Naive thymus-derived CD4-positive, alpha-beta T cell (primary cell): ENCODE measurements at places on chromosomes 16 and 17. TPM values are rescaled to one million over a fixed set of nuclear protein-coding genes. Genes with fewer than 3 reads are reported as not detected.

NPIPA2 gene
- total RNA-seq = 9.0 TPM

DNA sequence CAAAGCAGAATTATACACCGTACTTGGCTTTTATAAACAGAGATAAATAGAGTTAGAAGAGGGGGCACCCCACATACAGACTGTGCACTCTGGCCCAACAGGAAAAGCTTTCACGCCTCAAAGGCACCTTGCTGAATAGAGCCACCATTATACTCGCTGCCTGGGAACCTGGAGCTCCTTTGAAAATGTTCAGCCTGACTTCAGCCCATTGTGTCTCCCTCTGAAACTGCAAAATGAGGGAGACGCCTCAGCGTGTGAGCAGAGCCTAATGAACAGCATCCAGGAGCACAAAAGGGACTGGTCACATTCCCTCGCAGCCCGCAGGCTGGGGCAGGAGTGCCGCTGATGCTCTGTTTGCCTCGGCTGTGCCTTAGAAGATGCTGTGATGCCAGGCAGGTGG is 46.3 kb downstream of the ABCC12 start:
- H3K4me1 ChIP-seq = no peaks in the 10 kb centered on the region
- DNase-seq = no peak
- no peaks in the 10 kb centered on the region for H3K36me3 ChIP-seq
- no peak overlapping the region for H3K4me3 ChIP-seq

DNA sequence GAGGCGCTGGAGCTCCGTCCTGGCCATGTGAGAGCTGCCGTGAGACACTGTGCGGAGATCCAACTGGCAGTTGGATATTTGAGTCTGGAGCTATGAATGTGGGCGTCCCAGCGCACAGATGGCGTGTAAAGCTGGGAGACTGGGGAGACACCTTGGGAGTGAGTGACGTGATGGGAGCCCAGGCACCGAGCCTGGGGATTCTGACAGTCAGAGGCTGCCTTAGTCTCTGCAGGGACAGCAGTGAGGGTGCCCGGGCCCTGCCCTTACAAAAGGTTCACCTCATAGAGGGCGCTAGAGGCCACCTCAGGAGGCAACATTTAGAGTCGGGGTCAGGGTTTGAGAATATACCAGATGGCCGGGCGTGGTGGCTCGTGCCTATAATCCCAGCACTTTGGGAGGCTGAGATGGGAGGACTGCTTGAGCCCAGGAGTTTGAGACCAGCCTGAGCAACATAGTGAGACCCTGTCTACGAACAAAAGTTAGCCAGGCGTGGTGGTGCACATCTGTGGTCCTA is 194.1 kb upstream of the GSE1 start:
- H3K4me3 ChIP-seq = no peak overlapping the region
- H3K4me1 ChIP-seq = no peaks in the 10 kb centered on the region
- DNase-seq = no peak
- H3K36me3 ChIP-seq = no peaks in the 10 kb centered on the region
- H3K27me3 ChIP-seq = no peaks in the 10 kb centered on the region

- H3K4me3 ChIP-seq = peak overlapping the region; percentile 24
- no peaks in the 10 kb centered on the region for H3K36me3 ChIP-seq
- DNase-seq = no peak
- peaks cover 14% of the 10 kb centered on the region for H3K4me1 ChIP-seq
- no peak overlapping the region for H3K27ac ChIP-seq
- H3K27me3 ChIP-seq = no peaks in the 10 kb centered on the region
Observed at GRCh38 chr17:3762922-3763776, 37.8 kb downstream of the ITGAE start.

RND2 gene
- total RNA-seq = 0.08 TPM

DNA sequence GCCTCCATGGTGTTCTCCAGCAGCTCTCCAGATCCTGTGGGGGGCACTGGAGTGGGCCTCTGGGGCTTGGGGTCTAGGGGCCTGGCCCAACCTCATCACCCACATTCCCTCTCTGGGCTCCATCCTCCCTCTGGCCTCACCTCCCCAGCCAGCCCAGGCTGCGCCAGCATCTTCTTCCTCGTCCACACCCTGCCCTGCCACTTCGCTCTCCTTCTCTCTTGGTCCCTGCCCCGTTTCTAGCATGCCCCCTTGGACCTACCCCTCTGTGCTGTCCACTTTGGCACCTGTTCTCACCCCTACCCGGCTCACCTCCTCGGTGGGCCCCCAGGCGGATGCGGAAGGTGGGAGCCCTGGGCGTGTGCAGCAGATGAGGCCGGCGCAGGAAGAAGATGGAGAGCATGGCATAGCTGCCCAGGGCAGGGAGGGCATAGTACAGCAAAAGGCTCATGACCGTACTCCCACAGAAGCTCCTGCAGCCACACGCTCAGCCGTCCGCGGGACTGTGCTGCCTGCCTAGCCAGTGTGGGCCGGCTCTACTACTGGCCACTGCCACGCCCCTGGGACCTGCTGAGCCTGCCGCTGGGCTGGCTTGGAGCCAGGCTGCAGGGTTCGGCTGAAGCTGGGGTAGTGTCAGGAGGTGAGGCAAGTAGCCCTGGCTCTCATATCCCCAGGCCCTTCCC is at the start of gene GDPD3:
Gene GDPD3, minus strand, starts transcription at position 507 of the 680 bp plus-strand sequence. Its CDS starts 59 bp downstream, at position 448.
- H3K4me3 ChIP-seq = no peak within 1 kb of the TSS
- DNase-seq = no peak
- H3K4me1 ChIP-seq = no peaks in the 10 kb centered on the region
- H3K27ac ChIP-seq = no peak within 1 kb of the TSS
- H3K36me3 ChIP-seq = no peaks in the 10 kb centered on the region

HIC1 gene
- 123 and 128 TPM in 2 replicates for total RNA-seq

GRCh38 chr16:24125214-24125613 is 130.9 kb upstream of the CACNG3 start:
- H3K36me3 ChIP-seq = no peaks in the 10 kb centered on the region
- no peak for DNase-seq
- H3K27me3 ChIP-seq = no peaks in the 10 kb centered on the region

GRCh38 chr17:62405451-62405850 is 18.2 kb upstream of the METTL2A start:
- H3K36me3 ChIP-seq = no peaks in the 10 kb centered on the region
- H3K27ac ChIP-seq = no peak overlapping the region
- no peaks in the 10 kb centered on the region for H3K4me1 ChIP-seq
- peaks cover 4% of the 10 kb centered on the region for H3K27me3 ChIP-seq
- DNase-seq = no peak
- no peak overlapping the region for H3K4me3 ChIP-seq

PABPN1L gene
- total RNA-seq = not detected in 2 replicates

DNA sequence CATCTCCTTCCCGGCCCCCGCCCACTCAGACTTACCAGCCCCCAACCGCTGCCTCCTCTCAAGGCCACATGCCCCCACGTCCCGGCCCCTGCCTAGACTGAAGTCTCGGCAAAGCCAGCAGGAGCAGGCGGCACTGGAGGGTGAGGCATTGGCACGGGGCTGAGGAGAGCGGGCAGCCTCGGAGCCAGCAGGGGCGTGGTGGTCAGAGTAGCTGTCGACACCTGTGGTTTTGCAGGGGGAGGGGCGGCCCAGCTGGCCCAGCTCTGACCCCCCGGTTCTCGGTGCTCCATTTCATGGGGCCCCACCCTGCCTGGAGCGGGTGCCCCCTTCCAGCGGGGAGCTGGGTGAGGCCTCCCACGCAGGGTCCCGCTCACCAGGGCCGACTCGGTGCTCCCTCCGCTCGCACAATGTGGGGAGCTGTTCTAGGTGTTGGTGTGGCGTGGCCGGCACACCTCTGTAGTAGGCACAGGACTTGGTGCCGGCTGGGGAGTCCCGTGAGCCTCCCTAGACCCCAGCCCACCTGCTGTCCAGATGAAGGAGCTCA is 4.7 kb downstream of the CDH15 start:
- H3K27ac ChIP-seq = no peak overlapping the region
- H3K4me3 ChIP-seq = no peak overlapping the region
- no peaks in the 10 kb centered on the region for H3K36me3 ChIP-seq
- H3K27me3 ChIP-seq = no peaks in the 10 kb centered on the region

DNA sequence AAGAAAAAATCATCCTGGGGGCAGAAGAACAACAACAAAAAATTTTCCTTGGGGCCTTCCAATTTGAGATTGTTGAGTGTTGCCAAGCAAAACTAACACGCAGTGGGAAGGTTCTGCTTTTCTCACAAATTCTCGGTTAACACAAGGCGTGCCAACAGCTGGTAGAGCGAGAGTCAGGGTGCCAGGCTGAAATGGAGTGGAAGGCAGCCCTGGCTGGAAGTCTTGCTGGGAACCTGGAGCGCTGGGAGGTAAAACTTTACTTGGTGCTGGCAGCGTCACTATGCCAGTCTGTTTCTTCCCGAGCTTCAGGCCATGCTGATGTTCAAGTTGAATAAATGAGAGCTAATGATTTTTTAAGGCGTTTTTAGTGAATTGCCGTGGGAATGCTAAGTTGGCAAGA is 189.4 kb downstream of the WWOX start:
- no peak overlapping the region for H3K27ac ChIP-seq
- no peak overlapping the region for H3K4me3 ChIP-seq
- no peaks in the 10 kb centered on the region for H3K27me3 ChIP-seq
- DNase-seq = no peak
- no peaks in the 10 kb centered on the region for H3K36me3 ChIP-seq
- no peaks in the 10 kb centered on the region for H3K4me1 ChIP-seq

PERCC1 gene
- 0.77 TPM for total RNA-seq

GRCh38 chr17:54063639-54064038 is 240.9 kb downstream of the KIF2B start:
- no peak overlapping the region for H3K27ac ChIP-seq
- no peaks in the 10 kb centered on the region for H3K27me3 ChIP-seq
- no peak for DNase-seq
- no peaks in the 10 kb centered on the region for H3K4me1 ChIP-seq
- no peak overlapping the region for H3K4me3 ChIP-seq

IL21R gene
- total RNA-seq = 24.6 TPM

CCL17 gene
- not detected for total RNA-seq

DNA sequence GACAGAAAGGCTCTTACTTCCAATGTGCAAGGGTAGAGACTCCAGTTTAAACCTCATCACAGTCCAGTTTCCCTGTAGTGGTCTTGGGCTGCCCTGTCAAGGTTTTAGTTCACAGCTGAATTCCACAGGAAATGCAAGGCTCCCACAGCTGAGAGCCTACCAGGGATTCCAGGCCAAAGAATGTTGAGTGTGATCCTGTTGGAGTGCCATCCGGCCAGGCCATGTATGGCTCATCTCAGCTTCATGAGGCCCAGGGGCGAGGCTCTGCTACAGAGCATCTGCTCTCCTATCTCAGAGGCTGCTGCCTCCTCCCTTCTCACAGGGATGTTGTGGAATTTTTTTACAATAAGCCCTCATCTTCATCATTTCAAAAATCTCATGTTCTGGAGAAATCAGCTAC is 239.8 kb upstream of the CCL2 start:
- no peaks in the 10 kb centered on the region for H3K4me1 ChIP-seq
- H3K27me3 ChIP-seq = no peaks in the 10 kb centered on the region
- H3K27ac ChIP-seq = no peak overlapping the region

ADAD2 gene
- total RNA-seq = 0.16 TPM

DNA sequence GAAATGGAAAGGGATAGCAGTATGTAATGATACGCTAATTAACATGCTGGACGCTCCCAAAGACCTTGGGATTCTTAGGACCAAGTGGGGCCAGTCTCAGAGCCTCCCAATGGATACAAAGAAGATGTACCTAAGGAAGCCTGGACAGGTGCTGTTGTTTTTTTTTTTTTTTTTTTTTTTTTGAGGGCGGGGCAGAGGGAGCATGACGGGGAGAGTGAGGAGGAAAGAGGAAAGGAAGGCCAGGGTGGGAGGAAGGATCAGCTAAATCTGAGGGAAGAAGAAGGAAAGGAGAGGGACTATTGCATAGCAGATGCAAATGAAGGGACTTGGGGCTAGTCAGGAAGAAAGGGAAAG is 2.5 kb downstream of the VAMP2 start:
- H3K4me1 ChIP-seq = peaks cover 55% of the 10 kb centered on the region
- H3K27me3 ChIP-seq = peaks cover 3% of the 10 kb centered on the region
- no peak overlapping the region for H3K4me3 ChIP-seq
- H3K36me3 ChIP-seq = peaks cover 8% of the 10 kb centered on the region
- DNase-seq = no peak

DNA sequence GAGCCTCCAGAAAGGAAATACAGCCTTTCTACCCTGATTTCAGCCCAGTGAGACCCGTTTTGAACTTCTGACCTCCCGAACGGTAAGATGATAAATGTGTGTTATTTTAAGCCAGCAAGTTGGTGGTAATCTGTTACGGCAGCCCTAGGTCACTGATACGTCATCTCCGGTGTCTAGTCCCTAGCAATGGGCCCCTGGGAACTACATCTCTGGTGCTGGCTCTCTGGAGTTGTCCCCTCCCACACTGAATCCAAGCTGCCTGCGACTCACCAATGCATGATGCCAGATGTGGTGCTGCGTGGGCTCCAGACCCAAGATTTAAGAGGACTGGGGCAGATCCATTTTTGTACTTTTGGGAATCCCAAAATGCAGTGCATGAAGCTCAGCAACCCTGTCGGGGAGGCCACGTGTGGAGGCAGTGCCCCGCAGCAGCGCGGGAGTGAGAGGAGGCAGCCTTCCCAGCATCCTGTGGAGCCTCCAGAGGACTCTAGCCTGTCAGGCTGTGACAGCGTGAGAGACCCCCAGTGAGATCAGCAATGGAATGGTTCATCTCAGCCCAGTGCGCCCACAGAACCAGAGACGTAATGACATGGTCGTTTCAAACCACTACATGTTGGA is 43.6 kb upstream of the USP7 start:
- H3K27me3 ChIP-seq = no peaks in the 10 kb centered on the region
- no peak for DNase-seq
- no peak overlapping the region for H3K4me3 ChIP-seq
- H3K36me3 ChIP-seq = no peaks in the 10 kb centered on the region
- H3K27ac ChIP-seq = no peak overlapping the region

GRCh38 chr17:57670769-57671569 is 74.1 kb downstream of the CCDC182 start:
- H3K27ac ChIP-seq = no peak overlapping the region
- peaks cover 16% of the 10 kb centered on the region for H3K36me3 ChIP-seq
- DNase-seq = no peak
- H3K4me3 ChIP-seq = no peak overlapping the region
- H3K4me1 ChIP-seq = peaks cover 6% of the 10 kb centered on the region

DNA sequence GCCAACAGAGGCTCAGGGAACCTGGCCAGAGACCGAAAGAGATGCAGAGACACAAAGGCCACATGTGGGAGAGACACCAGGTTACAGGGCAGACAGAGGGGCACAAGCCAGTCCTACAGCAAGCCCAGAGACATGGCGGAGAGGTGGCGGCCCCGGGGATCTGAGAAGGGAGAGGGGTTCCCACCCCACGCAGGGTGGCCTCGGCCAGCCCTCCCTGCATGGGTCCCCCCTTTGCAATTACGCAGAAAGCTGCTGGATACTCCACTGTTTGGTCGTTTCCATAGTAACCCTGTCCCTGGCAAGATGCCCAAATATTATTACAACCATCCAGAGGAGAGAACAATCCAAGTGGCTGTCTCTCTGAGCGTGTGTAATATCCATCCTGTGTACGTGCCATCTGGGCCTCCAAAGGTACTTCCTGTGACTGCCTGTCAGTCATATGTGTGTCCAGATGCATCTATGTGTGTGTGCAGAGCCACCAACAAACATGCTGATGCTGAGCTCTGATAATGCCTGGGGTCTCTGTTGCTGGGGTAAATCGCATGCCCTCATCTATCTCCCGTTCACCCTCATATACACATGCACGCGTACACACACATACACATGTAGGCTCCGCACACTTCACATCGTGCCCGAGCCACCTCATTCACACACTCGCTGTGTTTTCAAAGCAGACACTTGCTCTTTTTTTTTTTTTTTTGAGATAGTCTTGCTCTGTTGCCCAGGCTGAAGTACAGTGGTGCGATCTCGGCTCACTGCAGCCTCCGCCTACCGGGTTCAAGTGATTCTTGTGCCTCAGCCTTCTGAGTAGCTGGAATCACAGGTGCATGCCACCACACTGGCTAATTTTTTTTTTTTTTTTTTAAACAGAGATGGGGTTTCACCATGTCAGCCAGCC is 5.5 kb downstream of the PCGF2 start:
- H3K36me3 ChIP-seq = no peaks in the 10 kb centered on the region
- DNase-seq = no peak
- no peaks in the 10 kb centered on the region for H3K27me3 ChIP-seq

SPSB3 gene
- total RNA-seq = 112 TPM
